ENCODE measurements at places on chromosomes 16 and 17.

- DNase-seq, result no peak
Measured at GRCh38 chr17:51725185-51725584, 433.3 kb downstream of the CA10 start.

GRCh38 chr16:86037999-86038925 lies 139.3 kb downstream of the IRF8 start:
- no peak for DNase-seq

DNA sequence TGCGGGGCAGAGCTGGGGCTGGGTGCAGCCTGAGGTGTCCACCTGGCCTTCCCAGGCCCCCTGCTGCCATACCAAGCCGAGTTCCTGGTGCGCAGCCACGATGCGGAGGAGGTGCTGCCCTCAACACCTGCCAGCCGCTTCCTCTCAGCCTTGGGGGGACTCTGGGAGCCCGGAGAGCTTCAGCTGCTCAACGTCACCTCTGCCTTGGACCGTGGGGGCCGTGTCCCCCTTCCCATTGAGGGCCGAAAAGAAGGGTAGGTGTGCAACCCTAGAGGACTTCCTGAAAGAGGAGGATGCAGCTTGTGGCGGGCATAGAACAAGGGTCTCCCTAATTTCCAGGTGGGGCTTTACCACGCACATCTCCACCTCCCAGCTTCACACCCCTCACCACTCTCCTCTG lies 2.5 kb downstream of the SGCA start:
- DNase-seq, result no peak

DNA sequence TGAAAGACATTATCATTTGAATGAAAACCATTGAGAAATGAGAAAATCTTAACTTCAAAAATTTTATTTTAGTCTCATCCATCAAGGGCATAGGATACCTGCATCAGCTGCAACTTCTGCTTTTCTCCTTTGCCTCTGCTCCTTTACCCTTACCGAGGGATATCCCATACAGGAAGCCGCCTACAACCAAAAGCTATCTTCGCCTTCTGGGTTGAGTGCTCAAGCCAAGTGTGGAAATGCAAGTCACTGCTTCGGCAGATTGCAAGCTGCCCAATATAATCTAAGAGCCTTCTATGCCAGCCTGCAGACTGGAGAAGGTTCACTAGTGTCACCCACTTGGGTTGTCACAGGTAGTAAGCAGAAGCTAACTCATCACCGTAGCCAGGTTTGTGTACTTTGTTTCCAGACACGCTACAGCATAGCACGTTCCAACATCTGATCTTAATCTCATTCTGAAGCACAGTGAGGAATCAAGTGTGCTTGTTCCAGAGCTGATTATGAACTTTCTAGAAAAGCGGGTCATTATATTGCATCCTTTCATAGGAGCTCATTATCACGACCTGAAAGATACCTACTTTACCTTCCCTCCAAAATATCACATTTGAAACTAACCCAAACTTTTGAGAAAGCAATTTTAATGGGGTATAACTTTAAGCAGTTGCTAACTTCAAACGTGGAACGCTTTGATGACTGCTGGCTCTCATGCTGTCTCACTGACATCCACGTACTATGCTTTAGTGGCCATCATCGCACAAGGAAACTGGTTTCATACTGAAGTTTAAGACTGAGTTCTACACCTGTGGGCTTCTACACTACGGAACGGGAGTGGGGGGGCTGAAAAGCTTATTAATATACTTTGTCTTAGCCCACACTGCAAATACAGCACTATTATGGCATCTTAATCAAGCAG lies 8.0 kb upstream of the UNK start:
- no peak for DNase-seq

DNA sequence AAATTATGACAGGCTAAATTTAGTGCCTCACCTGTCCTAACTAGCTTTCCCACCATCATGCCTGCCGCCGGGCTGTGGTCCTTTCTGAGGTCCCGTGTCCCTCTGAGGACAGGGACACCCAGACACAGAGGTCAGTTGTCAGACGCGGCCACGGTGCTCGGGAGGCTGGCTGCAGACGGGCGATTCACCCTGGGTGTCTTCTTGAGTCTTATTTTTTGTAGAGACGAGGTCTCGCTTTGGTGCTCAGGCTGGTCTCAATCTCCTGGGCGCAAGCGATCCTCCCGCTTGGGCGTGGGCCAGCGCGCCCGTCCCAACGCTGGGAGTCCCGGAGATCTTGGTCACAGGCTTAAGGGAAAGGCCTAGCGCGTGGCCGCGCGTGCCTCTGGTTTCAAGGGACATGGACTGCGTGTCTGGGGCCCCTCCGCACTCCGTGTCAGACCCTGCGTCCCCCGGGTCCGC lies 797 bp upstream of the RAB11FIP3 start:
- DNase-seq, result no peak

DNA sequence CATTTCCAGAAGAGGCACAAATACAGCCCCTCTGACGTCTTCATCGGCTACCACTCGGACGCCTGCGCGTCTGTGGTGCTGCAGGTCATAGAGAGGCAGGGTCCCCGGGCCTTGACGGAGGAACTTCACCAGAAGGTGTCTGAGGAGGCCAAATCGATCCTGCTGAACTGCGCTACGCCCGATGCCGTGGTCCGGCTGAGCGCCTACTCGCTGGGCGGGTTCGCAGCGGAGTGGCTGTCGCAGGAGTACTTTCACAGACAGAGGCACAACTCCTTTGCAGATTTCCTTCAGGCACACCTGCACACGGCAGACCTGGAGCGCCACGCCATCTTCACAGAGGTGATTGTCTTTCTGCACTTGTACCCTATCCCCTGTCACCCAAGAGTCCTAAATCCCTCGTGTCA lies 67.0 kb upstream of the ENDOV start:
- DNase-seq, result no peak

Measured in NCI-H1436 treated with DMSO at 0.1 percent for 48 hours (cell line).